Left lung (tissue), 14 donors: ENCODE measurements at places on chromosomes 6 and 20.

DNA sequence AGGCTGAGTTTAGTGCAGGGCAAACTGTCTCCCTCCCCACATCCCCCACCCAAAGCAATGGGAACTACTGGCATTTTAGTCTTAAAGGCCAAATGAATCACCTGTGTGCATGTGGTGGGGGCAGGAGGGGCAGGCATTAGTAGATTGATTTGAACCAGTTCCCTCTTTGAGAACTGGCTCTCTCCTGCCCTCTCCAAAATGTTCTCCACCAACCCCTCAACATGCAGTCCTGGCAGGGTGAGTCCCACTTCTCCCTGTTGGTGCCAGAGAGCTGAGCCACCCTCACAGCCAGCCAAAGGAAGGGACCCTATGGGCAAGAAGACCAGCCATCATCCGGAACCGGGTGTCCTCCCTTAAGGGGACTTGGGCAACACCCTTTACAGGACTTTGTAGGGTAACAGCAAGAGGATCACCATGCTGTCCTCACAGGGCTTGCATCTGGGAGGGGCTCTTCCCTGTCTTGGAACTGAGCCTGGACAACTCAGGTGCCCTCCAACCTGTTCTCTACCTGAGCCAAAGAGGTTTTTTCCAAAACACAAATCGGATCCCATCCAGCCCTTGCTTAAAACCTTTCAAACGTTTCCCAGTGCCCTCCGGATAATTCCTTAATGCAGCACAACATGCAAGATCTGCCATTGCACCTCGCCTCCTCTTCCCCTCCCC is 80.6 kb downstream of the MRPL14 start:
- DNase-seq = no peak

DNA sequence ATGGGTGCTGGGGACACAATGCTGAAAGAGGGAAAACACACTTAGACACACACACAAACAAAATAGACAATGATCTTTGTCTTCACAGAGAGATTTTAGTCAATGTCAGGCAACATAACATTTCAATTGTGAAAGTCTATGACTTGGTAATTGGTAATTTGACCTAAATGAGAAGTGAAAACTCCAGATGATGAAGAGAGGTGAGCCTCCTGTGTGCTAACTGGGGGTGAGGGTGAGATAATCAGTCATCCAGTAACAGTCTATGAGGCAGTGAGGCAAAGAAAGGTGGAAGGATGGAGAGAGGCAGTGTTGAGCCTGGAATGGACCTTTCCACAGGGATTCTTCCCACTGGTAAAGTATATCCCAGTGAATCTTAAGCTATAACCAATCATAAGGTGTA is 744.2 kb downstream of the MAFB start:
- DNase-seq = no peak

GRCh38 chr6:80287112-80287511 is 180.6 kb downstream of the BCKDHB start:
- no peak for DNase-seq

DNA sequence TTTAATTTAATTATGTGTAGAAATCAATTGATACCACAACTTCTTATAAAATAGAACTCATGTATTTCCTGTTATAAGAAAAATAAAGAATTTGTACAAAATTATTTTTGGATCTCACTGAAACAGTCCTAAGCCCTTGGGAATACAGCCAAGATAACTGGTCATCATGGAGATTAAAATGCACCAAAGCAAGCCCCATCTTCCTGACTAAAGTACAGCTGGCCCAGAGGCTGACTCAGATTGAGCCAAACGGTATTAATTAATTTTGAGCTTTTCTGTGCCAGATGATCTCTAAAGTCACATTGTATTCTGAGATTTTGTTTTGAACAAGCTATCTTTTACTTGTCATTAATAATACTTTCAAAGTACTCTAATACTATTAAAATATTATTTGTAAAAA is 978.5 kb downstream of the TBC1D32 start:
- DNase-seq = peak; percentile 47

GRCh38 chr20:36806049-36806448 is 32.5 kb upstream of the DSN1 start:
- DNase-seq = no peak

GRCh38 chr20:33459599-33459998 is 16.0 kb upstream of the SNTA1 start:
- DNase-seq = no peak

GRCh38 chr20:3082306-3082951 is 2.1 kb downstream of the AVP start:
- no peak for DNase-seq
